ENCODE measurements at places on chromosomes 2 and 18.

- DNase-seq = no peak
Observed at GRCh38 chr2:81598453-81598852, 1293.9 kb upstream of the LRRTM1 start.

- DNase-seq = no peak
Observed at GRCh38 chr2:72090271-72090720, 57.4 kb downstream of the CYP26B1 start.

GRCh38 chr2:114925296-114926255, 483.1 kb downstream of the DPP10 start:
- DNase-seq = no peak

DNA sequence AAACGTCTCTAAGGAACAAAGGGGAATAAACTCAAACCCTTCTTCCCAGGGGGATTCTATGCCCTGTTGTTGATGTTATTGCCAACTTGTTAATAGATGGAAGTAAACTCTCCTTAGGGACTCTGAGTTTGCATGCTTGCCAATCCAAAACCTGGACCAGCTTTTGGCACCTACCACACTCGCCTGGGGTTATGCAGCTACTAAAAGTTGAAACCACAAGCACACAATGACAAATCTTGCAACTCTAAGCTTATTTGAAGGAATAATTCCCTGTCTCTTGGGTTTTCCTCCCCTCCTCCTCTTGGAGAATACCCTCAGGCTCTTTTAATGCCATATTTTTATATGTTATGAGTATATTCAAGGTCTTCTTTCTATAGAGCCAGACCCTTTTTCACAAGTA, 484.1 kb downstream of the FBXO15 start:
- no peak for DNase-seq

- DNase-seq = no peak
Observed at GRCh38 chr18:75065251-75066000, 143.5 kb downstream of the PTGR3 start.

DNA sequence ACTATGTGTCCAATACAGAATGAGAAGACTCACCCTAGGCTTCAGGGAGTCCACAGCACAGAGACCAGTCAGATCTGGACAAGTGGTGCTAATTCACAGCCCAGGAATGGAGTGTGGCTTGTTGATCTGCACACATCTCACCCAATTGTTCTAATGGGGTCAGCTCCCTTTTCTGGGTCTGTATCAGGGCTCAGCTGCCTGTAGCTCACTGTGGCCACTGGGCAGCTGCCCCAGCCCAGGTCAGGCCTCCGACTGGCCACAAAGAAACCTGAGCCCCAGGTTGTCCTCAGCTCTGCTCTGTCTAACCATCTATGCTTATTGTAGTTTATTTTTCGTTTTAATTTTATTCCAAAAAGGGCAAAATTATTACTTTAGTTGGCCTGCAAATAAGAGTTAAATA, 202.3 kb upstream of the RAB6C start:
- no peak for DNase-seq

Data from COLO829 (cell line).